ENCODE measurements at places on chromosomes 2 and 18.

DNA sequence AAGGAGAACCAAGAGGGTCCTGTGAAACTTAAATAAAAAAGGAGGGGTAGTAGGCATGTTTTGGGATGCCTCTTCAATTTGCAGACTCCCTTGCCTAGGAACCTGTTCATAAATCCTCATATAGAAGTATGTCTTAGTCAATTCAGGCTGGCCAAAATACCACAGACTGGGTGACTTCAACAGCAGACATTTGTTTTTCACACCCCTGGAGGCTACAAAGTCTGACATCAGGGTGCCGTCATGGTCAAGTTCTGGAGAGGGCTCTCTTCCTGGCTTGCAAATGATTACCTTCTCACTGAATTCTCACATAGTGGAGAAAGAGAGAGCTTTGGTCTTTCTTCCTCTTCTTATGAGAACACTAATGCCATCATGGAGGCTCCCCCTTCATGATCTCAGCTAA lies 4.1 kb upstream of the TCF4 start:
- no peak for DNase-seq

GRCh38 chr18:63881851-63882250 lies 5.7 kb upstream of the SERPINB2 start:
- DNase-seq = no peak

DNA sequence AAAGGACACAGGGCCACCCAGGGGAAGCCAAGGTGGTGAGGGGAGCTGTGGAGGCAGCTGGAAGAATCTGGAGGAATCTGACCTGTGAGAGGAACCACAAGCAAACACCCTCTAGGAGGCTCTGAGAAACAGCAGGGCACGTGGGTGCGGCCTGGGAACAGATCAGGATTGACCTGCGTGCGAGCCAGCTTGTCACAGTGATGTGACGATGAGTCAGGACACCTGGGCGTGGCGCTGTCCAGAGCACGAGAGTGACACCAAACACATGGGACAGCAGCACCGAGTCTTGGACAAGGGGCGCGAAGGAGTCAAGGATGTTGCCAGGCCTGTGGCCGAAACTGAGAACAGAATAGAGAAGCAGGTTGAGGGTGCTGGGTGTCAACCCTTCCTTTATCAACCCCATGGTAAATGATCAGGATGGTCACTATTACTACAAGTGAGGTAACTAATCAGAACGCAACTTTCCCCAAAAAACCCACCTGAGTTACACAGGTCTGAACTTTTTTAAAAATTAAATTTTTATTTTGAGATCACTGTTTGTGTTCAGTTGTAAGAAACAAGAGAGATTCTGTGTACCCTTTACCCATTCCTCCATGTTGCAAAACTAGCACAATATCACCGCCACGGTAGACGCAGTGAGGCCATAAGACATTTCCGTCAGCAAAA lies 637 bp upstream of the SFT2D3 start:
- DNase-seq = no peak

- DNase-seq = no peak
Measured at GRCh38 chr2:158204741-158205165, 103.1 kb downstream of the UPP2 start.

DNA sequence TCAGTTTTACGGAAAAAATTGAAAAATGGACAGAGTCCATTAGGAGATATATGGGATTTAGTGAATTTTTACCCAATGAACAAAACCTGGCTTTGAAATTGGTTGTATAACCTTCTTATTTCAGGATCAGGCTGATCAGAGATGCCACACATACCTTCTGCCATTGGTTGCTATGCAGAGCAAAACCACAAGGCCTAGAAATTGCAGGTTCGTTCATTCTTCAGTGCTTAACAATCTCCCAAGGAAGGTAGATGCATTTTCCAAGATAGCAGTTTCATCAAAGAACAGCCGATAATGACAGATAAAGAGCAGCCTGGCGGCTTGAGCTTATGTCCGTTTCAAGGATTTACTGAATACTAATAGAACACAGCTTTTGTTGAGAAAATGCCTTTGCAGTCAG lies 868.8 kb downstream of the EPHA4 start:
- DNase-seq = no peak

DNA sequence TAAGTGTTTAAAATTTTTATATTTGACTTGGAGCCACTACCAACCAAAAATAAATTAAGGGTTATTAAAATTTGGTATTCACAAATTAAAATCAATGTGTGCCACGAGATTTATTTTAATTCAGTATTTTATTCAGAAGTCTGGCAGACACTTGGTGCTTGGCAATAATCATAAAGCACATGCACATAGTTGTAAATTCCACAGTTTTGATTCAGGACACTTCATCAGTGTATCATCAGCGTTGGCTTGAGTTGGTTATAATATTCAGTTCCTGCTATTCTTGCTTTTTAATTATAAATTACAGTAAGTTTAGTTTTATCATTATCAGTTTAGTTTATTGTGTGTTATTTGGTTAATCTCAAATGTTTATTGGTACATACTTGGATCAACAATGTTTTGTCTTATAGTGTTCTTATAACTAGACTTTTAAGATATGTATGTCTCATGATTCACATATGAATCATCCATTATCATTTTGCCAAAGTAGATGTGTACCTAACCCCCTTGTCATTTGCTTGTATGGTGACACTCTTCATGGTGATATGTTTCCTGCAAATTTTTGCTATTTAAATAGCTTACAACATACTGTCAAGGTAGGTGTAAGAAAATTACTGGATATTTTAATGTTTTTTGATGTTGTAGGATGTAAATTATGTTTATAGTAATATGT lies 237.9 kb downstream of the BABAM2 start:
- no peak for DNase-seq

- no peak for DNase-seq
Measured at GRCh38 chr2:118721817-118722551, 125.5 kb downstream of the EN1 start.

DNA sequence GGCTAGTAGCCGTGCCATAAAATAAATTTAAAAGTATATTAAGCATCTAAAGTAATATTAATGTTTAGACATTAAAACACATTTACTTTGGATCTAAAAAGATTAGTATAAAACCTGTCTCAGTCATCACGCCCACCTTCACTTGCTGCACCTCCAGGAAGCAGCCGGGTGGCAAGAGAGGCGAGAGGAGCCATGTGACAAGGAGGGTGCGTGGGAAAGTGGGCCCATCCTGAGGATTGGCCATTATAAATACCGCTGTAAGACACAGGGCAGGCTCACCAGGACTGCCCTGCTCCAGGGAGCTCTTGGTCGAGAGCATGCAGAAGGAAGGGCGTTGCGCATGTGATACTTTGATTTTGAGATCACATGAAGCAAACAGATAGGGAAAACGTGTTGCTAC lies 34.4 kb upstream of the ALKAL2 start:
- DNase-seq = no peak

DNA sequence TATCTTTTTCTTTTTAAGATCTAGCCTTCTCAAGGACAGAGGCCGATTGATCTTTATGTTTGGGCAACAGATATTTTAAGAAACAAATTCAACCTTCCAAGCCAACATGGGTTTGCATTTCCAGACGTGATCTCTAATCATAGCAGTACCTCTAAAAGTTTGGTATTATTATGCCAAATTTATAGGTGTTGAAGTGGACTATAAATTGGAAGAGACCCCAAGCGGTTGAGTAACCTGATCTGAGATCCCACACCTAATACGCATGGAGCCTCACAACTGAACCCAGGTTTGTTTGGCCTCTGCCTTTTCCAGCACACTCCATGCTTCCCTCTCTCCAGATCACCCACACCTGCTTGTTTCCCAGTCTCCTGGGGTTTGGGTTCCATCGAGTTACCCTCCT lies 116.5 kb downstream of the DDX1 start:
- DNase-seq = no peak

DNA sequence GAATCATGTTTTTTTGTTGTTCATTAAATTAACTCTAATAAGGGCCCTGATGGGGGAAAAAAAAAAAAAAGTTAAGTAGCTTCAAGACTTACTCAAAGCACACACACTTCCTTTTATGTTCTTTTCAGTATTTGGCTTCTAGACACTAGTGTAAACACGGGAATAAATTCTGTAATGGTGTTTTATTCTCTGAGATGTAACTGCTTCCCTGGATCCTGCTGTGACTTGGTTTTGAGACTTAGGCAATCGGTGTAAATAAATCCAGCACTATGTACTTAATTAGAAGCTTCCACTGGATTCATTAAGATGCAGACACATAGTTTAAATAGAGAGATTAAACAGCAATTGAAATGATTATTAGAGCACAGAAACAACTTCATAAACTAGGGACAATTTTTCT lies 26.1 kb upstream of the AP1S3 start:
- no peak for DNase-seq

- DNase-seq = no peak
Measured at GRCh38 chr2:42558827-42559226, 9.6 kb upstream of the MTA3 start.

GRCh38 chr2:69687971-69688611 lies 44.6 kb upstream of the AAK1 start:
- no peak for DNase-seq

DNA sequence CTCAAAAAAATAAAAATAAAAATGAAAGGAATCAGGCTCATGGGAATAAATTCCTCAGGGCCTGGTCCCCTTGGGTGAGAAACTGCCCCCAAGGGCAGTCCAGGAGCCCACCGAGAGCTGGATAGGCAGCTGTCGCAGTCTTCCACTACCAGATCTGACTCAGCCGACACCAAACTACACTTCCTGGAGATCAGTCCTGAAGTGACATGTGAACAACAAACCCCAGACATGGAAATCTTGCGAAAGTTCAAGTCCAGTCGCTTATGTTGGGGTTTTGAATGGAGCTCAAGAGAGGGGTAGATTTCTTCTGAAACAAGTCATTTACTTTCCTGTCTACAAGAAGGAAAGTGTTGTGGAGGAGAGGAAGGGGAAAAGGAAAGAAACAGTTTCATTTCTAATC lies 12.9 kb downstream of the ADCY3 start:
- DNase-seq = no peak

DNA sequence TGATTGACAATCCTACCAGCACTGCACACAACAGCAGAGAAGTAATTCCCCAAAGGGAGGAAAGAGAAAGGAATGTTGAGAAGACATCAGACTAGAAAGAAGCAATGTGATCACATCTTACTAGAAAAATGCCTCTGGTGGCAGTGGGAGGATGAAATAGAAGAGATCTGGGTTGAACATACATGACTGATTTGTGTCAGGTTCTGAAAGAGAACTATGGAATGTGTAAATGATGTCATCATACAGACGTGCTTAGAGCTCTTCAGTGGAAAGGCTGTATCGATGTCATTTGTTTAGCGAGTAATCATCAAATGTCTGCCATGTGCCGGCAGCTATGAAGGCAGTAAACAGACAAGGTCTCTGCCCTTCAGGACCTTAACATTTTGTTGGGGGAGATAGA lies 24.9 kb downstream of the GORASP2 start:
- no peak for DNase-seq

DNA sequence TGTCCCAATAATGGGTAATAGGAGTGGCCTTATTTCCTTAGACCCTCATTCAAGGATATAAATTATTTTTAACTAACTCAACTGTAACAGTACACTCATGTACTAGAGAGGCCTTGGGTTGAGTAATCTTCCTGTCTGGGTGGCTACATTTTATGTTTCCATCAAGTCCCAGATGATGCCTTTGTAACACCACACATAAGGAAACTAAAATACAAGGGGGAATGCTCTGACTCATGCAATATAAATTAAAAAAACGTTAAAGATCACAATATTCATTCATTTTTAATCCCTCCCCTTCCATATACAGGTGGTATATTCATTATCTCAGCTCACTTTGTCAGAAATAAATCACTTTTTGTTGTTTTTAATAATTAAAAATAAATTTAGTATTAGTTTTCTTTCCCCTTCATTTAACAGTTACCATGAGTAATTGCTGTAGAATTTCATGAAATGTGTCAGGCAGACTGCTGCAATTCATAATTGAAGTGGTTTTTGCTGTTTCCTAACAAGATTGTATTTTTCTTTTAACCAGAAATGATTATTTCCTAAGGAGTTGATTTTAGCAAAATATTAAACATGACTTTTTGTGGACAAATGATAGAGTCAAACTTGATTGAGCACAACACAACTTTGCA lies 1403.6 kb downstream of the SUCLG1 start:
- no peak for DNase-seq

DNA sequence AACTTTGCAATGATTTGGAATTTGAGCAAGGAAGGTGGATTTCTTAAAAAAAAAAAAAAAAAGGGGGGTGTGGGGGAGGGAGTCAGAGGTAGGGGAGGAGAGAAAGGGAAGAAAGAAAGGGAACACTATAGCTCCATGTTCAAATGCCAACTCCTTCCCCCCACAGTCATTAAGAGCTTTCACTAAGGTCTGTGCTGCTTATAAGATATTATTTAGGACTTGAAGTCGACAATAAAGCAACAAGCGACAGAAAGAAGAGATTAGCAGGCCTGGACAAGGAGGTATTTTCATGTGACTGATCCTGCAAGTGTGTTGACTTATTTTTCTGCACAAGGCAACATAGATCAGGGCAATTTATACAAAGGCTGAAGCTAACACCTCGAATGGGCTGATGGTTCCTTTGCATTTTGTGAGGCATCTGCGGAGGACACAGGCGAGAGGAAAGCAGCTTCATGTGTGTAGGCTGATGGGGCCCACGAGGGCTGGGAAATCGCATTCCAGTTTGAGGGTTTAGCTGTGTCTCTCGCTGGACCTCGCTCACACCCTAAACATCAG lies 382.0 kb downstream of the SOX11 start:
- no peak for DNase-seq

DNA sequence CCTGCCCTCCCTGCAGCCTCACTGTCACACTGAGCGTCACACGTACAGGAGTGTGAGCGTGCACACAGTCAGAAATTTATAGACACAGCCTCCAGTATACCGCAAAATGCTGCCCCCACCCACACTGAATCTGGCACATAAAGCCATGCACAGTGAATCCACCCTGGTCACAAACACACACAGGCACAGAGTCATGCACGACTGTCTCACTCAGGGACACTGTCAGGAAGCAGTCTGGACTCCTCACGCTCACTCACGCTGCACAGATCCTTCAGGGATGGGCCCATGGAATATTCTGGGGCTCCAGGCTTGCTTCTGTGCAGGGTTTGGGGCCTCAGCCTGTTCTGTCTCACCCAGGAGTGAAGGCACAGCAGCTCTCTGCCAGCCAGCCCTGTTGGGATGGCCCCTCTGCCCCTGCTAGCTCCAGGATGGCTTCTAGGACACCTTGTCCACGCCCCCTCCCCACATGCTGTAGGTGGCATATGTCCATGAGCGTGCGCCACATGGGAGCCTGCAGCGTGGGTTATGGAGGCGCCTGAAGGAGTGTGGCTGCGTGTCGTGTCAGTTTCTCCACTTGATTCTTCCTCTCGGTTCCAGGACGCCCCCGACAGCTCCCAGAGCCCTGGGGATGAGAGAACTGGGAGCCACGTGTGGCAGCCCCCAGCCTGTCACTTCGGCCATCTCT lies 175.8 kb downstream of the CELF4 start:
- DNase-seq = no peak

DNA sequence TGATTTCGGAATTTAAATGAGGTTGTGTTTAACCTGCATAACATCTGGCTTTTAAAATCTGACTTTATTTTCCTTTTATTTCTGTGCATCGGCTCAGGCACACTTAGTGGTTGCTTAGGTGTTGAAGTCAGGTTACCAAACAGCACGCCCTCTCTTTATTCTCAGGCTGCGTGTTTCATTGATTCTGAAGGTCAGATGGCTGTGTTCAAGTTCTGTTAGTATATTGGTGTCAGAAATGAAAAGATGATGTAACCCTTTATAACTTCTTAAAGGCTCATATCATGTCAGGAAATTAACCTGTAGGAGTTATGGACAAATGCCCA lies 246.5 kb downstream of the LDLRAD4 start:
- DNase-seq = no peak

Data from activated CD8-positive, alpha-beta memory T cell treated with anti-CD3 and anti-CD28 coated beads for 4 hours (primary cell).